ENCODE measurements at places on chromosomes 7 and 10. TPM values are rescaled to one million over a fixed set of nuclear protein-coding genes. Genes with fewer than 3 reads are reported as not detected.
A peak's percentile ranks its signal among the peaks of the same experiment; 100 is the strongest.

DNA sequence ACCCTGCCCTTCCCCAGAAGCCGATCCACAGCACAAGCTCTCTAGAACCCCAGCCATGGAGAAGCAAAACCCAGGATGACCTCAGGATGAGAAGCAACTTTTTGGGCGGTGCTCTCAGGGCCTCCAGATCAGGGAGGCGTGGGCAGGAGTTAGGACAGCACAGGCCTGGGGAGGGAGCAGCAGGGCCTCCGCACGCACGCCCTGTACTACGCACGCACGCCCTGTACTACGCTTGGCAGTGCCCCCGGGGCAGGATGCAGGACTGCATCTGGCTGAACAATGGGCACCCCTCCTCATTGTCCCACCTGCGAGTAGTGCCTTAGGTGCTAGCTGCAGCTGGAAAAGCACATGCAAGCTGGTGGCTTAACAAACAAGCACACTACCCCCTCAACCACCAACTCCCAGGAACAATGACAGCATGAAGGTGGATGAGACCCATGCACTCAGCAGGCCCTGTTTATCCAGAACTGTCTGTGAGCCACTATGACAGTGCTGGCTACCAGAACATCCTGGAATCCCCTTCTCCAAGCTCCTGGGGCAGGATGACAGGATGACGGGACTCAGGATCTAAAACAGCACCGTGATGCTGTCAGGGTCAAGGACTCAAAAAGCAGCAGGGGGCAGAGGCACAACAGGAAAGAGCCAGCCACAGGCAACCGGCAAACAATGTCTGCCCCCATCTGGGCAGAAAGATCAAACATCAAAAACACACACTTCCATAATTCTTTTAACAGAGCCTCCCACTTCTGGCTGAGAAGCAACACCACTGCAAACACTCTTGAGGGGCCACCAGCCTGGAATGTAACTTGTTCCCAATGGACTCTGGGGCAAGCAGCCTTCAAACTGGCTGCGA is 11.8 kb downstream of the PODXL start:
- no peaks in the 10 kb centered on the region for H3K27me3 ChIP-seq
- peaks cover 31% of the 10 kb centered on the region for H3K4me1 ChIP-seq

DNA sequence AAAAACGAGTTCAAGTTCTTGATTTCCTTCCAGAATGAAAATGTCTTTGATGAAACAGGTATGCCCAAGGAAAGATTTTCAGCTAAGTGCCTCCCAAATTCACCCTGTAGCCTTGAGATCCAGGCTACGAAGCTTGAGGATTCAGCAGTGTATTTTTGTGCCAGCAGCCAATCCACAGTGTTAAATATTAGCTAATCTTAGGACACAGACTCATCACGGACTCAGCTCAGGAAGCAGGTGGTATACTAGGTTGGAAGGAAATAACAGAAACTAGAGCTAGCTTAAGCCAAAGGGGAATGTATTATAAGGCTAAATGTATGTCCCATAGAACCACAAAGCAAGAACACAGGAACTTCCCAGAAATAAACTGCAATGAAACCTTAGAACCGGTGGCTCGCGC is 151.0 kb upstream of the PRSS1 start:
- no peak overlapping the region for H3K27ac ChIP-seq
- peaks cover 16% of the 10 kb centered on the region for H3K27me3 ChIP-seq
- no peaks in the 10 kb centered on the region for H3K36me3 ChIP-seq

DNA sequence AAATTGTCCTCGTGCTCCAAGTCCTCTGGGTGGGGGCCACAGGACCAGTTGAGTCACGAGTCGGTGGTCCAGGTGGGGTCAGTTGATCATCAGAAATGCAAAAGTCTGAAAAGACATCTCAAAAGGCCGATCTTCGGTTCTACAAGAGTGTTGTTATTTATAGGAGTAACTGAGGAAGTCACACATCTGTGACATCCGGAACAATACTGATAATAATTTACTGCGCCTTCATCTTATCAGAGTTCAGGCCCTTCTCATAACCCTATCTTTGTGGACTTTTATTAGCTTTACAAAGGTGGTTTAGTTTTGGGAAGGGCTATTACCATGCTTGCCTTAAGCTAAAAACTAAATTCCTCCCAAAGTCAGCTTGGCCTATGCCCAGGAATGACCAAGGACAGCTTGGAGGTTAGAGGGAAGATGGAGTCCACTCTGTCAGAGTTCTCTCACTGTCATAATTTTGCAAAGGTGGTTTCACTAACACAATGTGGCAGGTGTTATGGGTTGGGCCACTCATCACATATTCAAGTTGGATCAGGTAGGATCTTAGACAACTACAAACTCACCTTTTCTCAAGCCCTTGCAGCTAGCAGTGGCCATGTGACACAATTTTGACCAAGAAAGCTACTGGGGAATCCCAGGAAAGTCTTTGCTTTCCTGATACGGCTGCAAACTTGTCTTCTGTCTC is 54.7 kb upstream of the CHST3 start:
- H3K4me3 ChIP-seq, result no peak overlapping the region
- no peaks in the 10 kb centered on the region for H3K27me3 ChIP-seq
- H3K36me3 ChIP-seq, result no peaks in the 10 kb centered on the region
- no peak overlapping the region for H3K27ac ChIP-seq
- no peaks in the 10 kb centered on the region for H3K4me1 ChIP-seq

- no peak overlapping the region for H3K4me3 ChIP-seq
- H3K27ac ChIP-seq, result no peak overlapping the region
- no peaks in the 10 kb centered on the region for H3K4me1 ChIP-seq
- H3K27me3 ChIP-seq, result no peaks in the 10 kb centered on the region
Measured at GRCh38 chr7:86645225-86645608, 1.5 kb downstream of the GRM3 start.

GRCh38 chr7:77536413-77537135 is 521 bp upstream of the PTPN12 start:
- no peaks in the 10 kb centered on the region for H3K27me3 ChIP-seq
- peak overlapping the region; percentile 98 for H3K4me3 ChIP-seq
- H3K4me1 ChIP-seq, result peaks cover 4% of the 10 kb centered on the region
- peak overlapping the region; percentile 55 for H3K27ac ChIP-seq

CEP55 gene
- 43.2 TPM for total RNA-seq

PTPRZ1 gene
- total RNA-seq, result under 0.01 TPM

DNA sequence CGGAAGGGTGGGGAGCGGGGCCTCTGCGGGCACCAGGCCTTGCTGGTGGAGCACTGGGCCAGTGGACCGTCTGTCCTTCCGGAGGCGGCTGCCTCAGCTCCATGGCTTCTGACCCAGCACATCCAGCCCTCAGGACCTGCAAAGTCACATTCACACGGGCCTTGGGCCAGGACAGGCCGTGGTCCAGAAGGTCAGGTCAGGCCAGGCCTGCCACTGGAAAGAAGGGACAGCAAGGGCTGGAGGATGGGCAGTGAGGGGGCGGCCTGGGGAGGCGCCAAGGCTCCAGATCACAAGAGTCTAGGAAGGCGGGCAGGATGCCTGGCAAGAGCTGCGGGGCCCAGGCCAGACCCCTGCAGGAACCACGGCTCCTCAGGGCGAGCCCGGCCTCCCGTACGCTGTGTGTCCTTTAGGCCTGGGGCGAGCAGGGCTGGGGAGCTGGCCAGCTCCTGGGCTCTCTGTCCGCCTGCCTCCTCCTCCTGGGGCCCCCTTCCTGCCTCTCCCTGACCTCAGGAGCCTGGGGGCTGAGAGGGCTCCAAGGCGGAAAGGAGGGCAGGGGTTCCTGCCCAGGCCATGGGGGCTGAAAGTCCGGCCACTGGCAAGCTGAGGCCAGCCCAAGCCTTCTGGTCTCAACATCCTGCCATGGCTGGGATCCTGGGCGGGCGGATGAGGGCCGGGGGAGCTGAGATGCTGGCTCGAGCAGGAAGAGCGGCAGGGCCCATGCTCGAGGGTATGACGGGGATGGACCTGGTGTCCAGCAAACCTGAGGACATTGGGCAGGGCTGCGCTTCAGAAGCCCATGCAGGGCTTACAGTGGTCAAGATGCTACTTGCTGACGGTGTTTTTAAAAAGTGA is 225.8 kb downstream of the ELFN1 start:
- no peak overlapping the region for H3K27ac ChIP-seq
- DNase-seq, result no peak
- H3K4me1 ChIP-seq, result no peaks in the 10 kb centered on the region
- no peaks in the 10 kb centered on the region for H3K27me3 ChIP-seq

PNLIP gene
- not detected for total RNA-seq

- peak; percentile 16 for DNase-seq
- H3K36me3 ChIP-seq, result no peaks in the 10 kb centered on the region
- no peak overlapping the region for H3K27ac ChIP-seq
- no peak overlapping the region for H3K4me3 ChIP-seq
- H3K27me3 ChIP-seq, result no peaks in the 10 kb centered on the region
Measured at GRCh38 chr10:99341860-99342490, 12.8 kb downstream of the CNNM1 start.

- H3K36me3 ChIP-seq, result peaks cover 39% of the 10 kb centered on the region
- H3K27me3 ChIP-seq, result no peaks in the 10 kb centered on the region
- no peak for DNase-seq
- H3K27ac ChIP-seq, result no peak overlapping the region
- H3K4me3 ChIP-seq, result no peak overlapping the region
Measured at GRCh38 chr7:139423091-139423490, 60.4 kb downstream of the KLRG2 start.

LRMDA gene
- 0.24 TPM for total RNA-seq

DNA sequence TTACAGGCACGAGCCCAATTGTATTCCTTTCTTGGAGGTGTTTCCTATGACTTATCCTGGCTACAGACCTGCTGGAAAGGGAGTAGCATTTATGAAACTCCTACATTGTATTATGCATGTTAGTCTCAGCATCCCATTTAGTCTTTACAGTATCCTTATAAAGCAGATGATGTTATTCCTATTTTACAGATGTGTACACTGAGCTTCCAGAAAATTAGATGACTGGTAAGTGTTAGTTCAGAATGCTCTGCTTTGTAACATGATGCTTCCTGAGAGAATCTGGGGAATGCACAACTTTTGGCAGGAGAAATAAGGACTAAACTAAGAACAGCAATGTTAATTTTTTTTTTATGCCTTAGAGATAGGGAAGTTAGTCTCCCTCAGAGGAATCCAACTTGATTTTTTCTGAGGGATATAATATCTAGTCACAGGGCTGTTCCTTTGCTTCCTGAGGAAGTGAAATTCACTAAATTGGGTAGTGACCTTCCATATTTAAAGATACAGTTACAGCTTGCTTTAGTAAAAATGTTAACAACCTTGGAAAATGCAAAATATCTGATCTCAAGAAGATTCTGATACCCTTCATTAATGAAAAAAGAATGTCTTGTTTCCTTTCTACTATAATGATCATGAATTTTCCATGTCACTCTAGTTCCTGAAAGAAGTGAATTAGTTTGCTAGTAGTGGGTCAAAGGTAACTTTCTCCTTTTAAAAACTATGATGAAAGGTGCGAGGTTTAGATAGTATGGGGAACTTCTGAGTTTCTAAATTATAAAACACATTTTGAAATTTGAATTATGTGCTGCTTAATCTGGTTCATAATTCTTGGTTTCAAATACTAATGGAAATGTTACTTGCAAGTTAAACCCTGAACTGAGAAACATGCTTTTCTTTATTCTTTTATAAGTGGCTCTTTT is 194.0 kb upstream of the PRPS1L1 start:
- no peak for DNase-seq
- no peaks in the 10 kb centered on the region for H3K36me3 ChIP-seq
- no peak overlapping the region for H3K4me3 ChIP-seq

GIMAP4 gene
- total RNA-seq, result not detected

DNA sequence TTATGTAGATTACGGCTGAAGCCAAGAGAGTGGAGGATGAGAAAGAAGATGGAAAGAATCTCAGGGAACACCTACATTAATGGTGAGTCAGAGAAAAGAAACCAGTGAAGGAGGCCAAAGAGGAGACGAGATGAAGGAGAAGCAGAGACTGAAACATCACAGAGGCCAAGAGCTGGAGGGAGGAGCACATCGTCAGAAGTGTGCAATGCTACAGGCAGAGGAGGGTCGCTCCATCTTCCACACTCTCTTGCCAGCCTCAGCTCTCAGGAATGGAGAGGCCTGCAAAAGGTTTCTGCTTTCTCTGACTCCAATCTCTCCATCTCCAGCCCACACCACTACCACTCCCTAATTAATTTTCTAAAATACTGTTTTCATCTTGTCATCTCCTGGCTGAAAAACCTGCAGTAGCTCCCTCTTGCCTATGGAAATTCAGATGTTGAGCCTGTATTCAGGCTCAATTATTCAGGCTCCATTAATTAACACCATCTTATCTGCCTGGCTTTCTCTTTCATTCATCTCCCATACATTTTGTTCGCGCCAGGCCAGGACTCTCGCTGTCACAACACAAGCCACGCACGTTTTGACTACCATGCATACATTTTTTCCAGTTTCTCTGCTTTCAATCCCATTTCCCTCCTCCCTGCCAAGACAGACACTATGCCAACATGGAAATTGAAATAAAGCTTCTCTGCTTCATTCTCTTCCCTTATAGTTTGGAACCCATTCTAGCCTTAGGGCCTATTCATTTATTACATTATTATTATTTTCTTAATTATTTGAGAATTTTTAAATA is 165.8 kb downstream of the INHBA start:
- no peak overlapping the region for H3K27ac ChIP-seq
- peaks cover 5% of the 10 kb centered on the region for H3K4me1 ChIP-seq
- H3K36me3 ChIP-seq, result no peaks in the 10 kb centered on the region
- DNase-seq, result no peak
- H3K27me3 ChIP-seq, result no peaks in the 10 kb centered on the region

GRCh38 chr7:24440892-24441291 is 132.4 kb upstream of the PALS2 start:
- H3K27ac ChIP-seq, result no peak overlapping the region
- H3K27me3 ChIP-seq, result peaks cover 3% of the 10 kb centered on the region
- 0 out of 2 replicates have a peak, but pooled peaks cover 9% of the 10 kb centered on the region for H3K4me1 ChIP-seq
- H3K36me3 ChIP-seq, result no peaks in the 10 kb centered on the region

GRCh38 chr7:141430455-141431139 is 120.6 kb upstream of the AGK start:
- no peaks in the 10 kb centered on the region for H3K36me3 ChIP-seq
- DNase-seq, result no peak
- no peaks in the 10 kb centered on the region for H3K4me1 ChIP-seq
- no peak overlapping the region for H3K27ac ChIP-seq
- no peak overlapping the region for H3K4me3 ChIP-seq

DNA sequence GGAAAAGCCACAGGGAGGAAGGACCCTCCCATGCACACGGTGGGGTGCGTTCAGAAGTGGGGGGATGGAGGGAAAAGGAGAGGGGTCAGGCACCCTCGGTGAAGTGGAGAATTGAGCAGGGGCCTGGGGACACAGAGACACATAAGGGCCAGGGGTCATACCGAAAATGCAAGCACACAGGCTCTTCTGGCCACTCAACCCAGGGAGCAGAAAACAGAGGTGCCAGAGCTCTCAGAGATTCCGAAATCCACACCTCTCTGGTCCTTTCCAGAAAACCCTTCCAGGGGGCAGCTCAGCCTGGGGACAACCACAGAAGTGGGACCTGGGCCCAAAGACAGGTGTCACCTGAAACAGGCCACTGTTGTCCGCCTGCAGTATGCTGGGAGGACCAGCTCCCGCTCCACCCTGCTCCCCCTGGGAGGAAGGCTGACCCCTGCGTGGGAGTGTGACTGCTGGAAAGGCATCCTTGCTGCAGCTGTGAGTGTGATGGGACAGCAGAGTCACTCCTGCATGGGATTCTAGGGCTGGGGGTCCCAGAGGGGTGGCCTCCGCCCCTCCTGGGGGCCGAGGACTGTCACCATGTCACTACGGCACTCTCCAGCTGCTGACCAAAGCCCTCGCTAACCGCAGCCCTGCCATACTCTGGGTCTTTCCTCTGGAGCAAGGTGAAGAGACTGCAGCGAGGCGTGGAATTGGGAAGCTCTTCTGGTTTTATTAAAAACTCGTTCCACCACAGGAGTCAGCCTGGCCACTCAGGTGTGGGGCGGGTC is 63.1 kb downstream of the TMEM209 start:
- no peak for DNase-seq
- H3K4me3 ChIP-seq, result no peak overlapping the region
- H3K4me1 ChIP-seq, result peaks cover 22% of the 10 kb centered on the region
- H3K36me3 ChIP-seq, result peaks cover 16% of the 10 kb centered on the region
- H3K27ac ChIP-seq, result no peak overlapping the region
- no peaks in the 10 kb centered on the region for H3K27me3 ChIP-seq

ZNF655 gene
- total RNA-seq, result 79.9 TPM
